Activated CD4-positive, alpha-beta memory T cell treated with anti-CD3 and anti-CD28 coated beads, Interleukin-2, amount 10 ng/mL, durations not matched to agents 7 days and 5 days (primary cell): ENCODE measurements at places on chromosomes 2 and 18.

DNA sequence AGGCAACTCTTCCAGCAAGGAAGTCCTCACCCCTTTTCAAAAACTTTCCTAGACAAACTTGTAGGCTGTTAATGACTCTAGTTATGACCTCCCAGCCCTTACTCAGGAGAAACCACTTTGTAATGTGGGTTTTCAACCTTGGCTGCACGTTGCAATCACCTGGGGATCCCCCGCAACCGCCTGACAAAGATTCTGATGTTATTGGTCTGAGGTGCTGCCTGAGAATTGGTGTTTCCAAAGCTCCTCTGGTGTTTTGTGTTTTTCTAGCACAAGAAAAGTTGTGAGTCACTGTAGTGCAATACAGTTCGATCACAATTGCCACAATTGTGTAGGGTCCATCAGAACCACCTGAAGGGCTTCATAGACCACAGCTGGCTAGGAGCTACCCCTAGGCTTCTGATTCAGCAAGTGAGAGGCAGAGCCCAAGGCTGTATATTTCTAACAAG, 121.6 kb downstream of the SP100 start:
- DNase-seq = no peak

GRCh38 chr2:86308984-86309695, 28.3 kb downstream of the REEP1 start:
- DNase-seq = no peak

DNA sequence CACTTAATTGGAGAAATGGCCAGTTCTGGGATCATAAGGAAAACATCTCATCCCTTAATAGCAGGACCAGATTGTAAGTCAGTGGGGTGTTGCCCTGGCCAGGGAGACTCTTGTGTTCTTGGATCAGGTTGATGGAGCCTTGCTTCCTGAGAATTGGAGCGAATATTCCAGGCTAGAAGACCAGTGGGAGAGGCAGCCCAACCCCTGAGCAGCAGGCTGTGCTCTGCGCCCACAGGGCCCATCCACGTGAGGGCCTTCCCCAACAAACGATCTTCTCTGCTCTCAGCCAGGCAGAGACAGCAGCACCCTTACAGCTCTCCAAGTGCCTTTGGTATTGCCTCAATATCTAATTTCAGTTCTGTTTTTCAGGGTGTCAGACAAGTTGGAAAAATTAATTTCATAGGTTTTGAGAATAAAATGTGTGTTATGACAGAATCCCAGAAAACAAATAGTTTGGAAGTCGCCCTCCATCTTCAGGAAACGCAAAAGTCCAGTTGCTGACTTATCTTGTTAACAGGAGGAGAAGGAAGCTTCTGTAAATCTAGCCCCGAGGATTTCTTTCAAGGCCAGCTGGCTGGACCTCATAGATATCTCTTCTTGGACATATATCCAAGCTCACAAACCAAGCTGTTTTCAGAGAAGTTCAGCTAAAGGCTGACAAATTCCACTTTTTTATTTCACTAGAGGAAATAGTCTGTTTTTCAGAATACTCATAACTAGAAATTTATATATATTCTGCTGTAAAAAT, 105.5 kb downstream of the COPS8 start:
- no peak for DNase-seq

DNA sequence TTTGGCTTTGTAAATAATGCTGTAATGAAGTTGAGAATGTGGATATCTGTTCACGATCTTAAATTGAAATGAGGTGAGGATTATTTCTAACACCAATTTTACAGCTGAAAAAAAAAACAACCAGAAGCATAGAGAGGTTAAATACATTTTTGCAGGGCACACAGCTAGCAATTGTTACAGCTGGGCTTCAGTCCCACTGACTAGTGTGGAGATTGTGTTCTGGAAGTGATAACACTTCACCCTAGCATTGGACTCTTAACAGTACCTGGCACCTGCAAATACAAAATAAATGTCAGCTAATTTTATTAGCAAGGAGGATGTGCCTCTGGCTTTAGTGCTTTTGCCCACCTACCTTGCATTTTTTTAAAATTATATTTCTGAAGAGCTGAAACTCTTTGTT, 28.8 kb downstream of the CAVIN2 start:
- DNase-seq = no peak

DNA sequence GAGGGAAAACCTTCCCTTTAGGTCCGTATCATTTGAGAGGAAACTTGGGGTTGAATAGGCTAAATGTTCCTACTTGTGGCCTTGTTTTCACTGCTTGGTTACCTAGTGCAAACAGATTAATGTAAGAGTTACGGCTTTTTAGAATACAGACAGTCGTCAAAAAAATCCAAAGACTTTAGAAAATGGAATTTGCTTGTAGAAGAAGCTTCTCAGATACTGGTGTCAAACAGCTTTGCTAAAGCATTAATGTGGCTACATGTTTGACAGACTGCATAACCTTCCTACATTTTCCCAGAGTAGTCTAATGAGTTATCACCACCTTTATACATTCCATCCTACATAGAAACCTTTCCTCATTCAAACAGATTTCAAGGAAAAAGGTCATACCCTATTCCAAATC, 114.6 kb downstream of the FMNL2 start:
- no peak for DNase-seq

DNA sequence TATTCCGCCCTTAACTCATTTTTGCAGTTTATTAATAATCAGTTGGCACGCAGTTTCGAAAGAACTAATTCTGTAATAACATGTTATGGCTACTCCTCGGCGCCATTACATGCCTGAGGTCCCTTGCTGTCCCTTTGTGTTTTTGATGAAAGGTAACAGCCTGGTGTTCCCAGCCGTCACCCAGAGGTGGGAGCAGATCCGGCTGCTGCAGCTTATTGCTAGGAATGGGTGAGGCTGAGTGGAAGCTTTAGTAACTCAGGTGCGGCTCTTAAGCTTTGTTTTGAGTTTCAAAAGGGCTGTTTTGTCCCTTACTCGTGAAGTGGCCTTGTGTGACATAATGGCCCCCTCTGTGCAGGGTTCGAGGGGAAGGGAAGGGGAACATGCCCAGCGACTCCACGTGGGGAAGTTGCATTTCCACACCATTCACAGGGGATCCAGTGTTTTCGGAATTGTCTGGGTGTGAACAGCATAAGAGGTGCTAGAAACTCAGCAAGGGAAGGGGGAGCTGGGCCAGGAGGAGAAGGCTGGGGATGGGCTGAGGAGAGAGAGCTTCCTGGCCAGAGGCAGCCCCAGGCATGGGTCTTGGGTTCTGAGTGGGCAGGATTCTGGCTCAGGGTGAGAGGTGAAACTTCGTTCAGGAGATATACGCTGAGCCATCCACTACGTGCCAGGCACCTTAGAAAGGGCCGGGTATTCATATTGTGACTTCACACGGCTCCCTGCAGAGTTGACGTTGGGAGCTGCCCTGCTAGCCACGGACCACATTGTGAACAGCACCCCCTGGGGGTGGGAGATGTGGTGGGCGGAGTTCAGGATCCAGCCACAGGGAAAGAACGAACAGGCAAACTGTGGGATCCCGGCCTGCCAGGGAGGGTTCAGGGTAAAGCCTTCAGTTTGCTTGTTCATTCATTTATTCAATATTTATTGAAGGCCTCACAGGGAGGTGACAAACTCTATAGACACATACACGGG, 84.4 kb downstream of the TGOLN2 start:
- peak; percentile 31 for DNase-seq

GRCh38 chr2:195575016-195575415, 82.0 kb upstream of the SLC39A10 start:
- DNase-seq = no peak

GRCh38 chr2:217242947-217243346, 383.1 kb upstream of the TNP1 start:
- DNase-seq = no peak

DNA sequence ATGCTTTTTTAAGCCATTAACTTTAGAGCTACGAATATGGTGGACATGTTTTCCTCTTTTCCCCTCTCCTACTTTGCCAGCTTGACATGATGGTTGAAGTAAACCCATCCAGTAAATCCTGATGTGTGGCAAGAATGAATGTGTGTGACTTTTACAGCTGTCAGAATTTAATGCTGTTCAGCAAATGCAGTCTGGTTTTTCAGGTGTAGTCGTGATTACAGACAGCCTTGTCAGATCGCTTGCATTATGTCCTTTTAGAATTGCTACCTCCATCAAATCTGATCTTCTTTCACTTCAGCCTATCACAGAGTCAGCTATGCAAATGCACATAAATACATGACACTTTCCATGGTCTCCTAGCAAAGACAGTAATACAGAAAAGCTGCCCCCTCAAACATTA, 278.5 kb downstream of the FBXO15 start:
- no peak for DNase-seq

DNA sequence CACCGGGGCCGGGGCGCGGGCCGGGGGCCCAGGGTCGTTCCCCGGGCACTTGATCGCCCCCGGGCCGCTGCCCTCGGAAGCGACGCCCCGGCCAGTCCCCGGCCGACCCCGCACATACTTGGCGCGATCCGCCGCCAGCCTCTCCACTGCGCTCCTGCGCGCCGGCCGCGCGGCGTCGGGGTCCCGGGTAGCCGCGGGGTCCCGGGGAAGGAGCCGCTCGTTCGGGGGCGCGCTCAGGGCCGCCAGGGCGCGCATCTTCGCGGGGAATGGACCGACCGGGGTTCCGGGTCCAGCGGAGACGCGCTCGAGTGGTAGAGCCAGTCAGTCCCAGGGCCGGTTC, 204 bp downstream of the FAM110C start:
- DNase-seq = no peak

DNA sequence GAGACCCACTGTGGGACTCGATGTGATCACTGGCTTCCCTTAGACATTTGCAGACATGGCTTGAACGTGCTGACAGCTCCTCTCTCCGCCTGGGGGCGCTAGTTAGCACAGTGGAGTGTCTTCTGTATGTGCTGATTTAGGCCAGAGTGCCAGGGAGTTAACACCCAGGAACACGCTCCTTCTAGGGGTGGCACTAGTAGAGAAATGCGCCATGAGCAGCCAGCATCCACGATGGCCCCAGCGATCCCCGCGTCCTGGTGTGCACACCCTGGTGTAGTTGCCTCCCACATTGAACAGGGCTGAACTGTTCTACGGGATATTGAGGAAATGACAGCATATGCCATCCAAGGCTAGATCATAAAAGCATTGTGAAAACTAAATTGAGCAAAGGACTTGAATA, 11.4 kb upstream of the NMUR1 start:
- DNase-seq = peak; percentile 47

- no peak for DNase-seq
These were observed 342.5 kb upstream of the NXPH2 start for GRCh38 chr2:139122711-139123158.

DNA sequence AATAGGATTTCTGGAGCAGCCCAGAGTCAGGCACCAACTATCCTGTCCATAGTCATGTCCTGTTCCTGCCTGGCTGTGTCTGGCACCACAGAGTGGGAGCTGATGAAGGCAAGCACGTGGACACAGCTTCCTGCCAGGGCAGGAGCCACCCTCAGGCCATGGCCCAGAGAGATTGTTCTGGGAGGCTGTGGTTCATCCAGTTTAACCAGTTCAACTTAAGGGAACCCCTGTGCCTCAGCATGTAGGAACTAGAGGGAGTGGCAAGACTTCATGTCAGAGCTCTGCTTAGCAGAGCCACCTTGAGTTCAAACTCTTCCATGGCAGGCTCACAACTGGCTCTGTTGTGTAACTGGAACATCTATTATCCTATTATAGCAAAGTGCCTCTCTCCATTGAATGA, 73.2 kb upstream of the NCKAP5 start:
- no peak for DNase-seq

GRCh38 chr2:33268246-33268831, 208.1 kb upstream of the RASGRP3 start:
- no peak for DNase-seq

GRCh38 chr2:240139666-240140393, 628 bp downstream of the OTOS start:
- DNase-seq = no peak

GRCh38 chr2:25123682-25124081, 44.7 kb downstream of the POMC start:
- no peak for DNase-seq

DNA sequence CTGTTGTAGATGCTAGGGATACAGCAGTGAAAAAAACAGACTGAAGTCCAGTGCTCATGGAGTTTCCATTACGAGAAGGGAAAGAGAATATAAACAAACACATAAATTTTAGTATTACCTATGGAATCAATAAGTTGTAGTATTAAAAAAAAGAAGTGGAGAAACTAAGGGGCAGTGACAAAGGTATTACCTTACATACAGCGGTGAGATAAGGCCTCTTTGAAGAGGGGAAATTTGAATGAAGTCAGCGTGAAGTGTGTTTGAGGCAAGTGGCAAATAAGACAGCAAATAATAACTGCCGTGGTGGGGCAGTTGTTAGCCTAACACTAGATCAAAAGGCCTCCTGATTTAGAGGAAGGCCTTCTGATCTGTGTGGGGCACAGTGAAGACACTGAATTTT, 57.9 kb downstream of the TLK1 start:
- DNase-seq = no peak

GRCh38 chr2:216765761-216766262, 70.5 kb upstream of the IGFBP5 start:
- no peak for DNase-seq

- no peak for DNase-seq
These were observed 14.5 kb downstream of the CERS6 start for GRCh38 chr2:168470320-168471162.

- DNase-seq = peak; percentile 61
These were observed 2.5 kb downstream of the IGFBP5 start for GRCh38 chr2:216692636-216693413.

DNA sequence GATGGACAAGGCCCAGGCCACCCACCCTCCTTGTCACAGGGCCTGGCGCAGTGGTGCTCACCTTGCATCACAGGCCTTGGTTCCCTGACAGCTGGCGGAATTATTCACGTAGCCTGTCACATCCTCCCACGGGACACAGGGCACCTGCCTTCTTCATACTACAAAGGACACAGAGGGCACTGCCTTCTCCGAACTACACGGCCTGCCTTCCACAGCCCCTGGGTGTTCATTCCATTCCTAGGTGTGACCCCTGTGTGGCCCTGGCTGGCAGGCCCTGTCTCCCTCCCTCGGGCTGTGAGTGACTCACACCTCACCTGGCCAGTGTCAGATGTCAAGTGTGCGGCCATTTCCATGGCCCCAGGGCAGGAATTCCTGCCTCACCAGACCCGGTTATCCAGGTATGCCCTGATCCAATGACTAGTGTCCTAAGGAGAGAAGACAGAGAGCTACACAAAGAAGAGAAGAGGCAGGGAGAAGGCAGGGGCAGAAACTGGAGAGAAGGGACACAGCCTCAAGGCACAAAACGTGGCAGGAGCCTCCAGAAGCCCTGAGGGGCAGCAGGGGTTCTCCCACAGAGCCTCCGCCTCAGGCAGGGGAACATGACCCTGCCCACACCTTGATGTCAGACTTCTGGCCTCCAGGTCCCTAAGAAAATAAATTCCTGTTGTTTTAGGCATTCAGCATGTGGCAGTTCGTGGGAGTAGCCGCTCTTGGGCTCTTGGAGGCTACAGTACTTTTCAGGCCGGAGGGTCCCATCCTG, 43.4 kb downstream of the MBP start:
- no peak for DNase-seq

- no peak for DNase-seq
These were observed 54.0 kb downstream of the SCG2 start for GRCh38 chr2:223548194-223548593.

GRCh38 chr2:142504754-142505153, 372.7 kb upstream of the KYNU start:
- DNase-seq = no peak

- no peak for DNase-seq
These were observed 361.0 kb upstream of the NT5C1B start for GRCh38 chr2:18950361-18950851.
